Epithelial cell of esophagus (primary cell): ENCODE measurements at places on chromosomes 16 and 17.
A peak's percentile ranks its signal among the peaks of the same experiment; 100 is the strongest.

GRCh38 chr17:40101367-40102210 lies 1.2 kb upstream of the NR1D1 start:
- no peak for DNase-seq

DNA sequence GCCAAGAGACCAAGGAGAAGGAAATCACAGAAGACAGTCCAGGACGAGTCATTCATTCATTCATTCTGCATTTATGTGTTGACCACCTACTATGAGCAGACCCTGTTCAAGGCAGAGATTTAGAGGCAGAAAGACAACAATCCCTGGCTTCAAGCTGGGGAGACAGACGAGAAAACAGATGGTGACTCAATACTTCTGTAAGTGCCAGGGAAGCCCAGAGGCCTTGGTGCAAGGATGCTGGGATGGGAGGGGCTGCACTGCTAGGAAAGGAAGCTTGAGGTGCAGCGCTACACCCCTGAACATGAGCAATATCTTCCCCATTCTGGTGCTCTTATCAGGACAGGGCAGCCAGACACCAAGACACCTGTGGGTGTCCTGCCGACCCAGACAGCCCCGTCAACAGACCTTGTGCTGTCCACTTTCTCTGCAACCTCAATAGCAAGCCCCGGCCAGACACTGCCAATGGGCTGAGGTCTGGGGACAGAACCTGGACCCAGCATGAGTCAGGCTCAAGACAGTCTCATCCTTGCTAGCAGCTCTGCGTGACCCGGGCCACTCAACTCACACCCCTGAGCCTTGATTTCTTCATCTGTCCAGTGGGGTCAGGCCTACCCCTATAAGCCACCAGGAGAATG lies 163.5 kb downstream of the COPRS start:
- DNase-seq = no peak

DNA sequence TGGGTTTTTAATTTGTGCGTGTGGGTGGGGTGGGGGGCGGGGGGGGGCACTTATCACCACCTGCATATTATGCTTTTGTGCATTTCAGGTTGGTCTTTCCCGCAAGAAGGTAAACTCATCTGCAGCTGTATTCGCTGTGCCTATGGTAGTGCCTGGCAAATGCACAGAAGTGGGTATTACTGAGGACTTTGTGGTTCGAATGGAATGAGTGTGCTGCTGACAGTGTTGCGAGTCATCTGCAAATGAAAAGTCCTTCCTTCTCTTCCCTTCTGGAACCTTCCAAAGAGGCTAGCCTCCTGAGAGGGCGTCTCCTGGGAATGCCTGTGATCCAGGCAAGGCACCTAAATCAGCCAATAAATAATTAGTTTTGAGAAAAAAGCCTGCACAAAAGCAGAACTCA lies 532.9 kb downstream of the MAF start:
- DNase-seq = peak; percentile 26

- DNase-seq = no peak
These were observed 147.9 kb downstream of the MAF start for GRCh38 chr16:79452671-79453070.

GRCh38 chr17:82846061-82846691 lies 6.4 kb upstream of the ZNF750 start:
- no peak for DNase-seq

DNA sequence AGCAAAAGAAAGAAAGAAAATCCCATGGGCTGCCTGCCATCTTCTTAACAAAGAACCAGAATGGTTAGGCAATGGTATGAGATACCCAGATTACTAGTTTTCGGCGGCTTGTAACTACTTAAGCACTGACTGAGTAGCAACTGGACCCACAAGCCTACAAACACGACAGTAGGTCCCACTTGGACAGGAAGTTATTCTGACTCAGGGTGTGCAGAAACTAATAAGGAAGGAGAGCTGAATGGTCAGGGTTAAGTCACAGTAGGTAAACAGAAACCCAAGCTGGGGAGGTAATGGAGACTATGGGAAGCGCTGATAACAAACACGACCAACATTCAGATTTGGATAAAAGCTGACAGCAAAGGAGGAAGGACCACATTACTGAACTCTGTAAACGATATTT lies 10.4 kb upstream of the HLF start:
- no peak for DNase-seq

DNA sequence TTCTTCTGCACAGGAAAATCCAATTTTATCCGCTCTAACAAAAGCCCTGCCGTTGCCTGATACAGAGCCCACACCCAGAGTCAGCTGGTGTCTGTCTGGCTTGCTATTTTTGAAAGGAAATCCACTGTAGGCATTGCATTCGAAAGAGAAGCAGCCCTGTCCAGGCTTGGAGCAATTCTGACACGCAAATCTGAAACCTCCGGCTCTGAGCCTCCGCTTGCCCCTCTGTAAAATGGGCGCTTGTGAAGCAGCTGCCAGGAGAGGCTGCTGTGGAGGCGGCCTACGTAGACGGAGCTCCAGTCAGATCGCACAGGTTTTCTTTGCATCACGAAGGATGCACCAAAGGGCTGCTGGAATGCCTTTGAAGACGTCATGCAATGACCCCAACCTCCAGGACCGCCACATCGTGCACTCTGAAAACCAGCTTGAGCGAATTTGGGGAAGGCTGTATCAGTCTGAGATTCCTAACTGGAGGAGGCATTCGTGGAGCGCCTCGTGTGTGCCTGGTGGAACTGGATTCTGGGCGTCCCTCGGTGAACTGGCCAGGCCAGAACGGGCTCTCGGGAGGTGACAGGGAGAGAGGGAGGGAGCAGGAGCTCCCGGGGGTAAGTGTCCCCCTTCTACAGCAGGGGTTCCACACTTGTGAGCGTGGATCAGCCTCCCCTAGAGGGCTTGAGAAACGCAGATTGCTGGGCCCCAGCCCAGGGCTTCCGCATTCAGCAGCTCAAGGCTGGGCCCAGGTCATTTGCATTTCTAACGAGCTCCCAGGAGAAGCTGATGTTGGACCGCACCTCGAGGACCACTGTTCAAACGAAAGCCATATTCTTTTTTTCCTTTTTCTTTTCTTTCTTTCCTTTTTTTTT lies 215.5 kb downstream of the MRTFB start:
- no peak for DNase-seq

GRCh38 chr17:22507823-22508222 lies 815.5 kb downstream of the KCNJ18 start:
- no peak for DNase-seq

- no peak for DNase-seq
These were observed 23.3 kb upstream of the ENGASE start for GRCh38 chr17:79051306-79051705.

GRCh38 chr16:76278980-76279379 lies 1.8 kb downstream of the CNTNAP4 start:
- peak; percentile 53 for DNase-seq

GRCh38 chr16:19186408-19186807 lies 18.4 kb downstream of the SYT17 start:
- no peak for DNase-seq

GRCh38 chr17:5619088-5619740 lies 34.9 kb upstream of the NLRP1 start:
- no peak for DNase-seq

DNA sequence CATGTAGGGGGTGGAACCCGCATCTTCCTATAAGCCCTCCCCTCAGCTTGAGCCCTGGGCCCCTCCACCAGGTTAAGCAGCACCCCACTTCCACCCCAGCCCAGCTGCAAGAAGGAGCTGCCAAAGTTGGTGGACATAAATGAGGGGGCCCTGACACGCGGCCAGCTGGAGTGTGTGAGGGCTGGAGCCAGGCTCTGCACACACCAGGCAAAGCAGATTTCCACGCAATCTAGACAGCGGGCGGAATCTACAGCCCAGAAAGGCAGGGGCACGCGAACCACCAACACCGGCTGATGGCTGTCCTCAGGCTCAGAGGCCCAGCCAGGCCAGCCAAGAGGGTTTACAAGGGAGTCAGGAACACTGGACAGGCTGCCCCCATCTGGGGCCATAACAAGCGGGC lies 171.2 kb downstream of the ZNF423 start:
- no peak for DNase-seq

DNA sequence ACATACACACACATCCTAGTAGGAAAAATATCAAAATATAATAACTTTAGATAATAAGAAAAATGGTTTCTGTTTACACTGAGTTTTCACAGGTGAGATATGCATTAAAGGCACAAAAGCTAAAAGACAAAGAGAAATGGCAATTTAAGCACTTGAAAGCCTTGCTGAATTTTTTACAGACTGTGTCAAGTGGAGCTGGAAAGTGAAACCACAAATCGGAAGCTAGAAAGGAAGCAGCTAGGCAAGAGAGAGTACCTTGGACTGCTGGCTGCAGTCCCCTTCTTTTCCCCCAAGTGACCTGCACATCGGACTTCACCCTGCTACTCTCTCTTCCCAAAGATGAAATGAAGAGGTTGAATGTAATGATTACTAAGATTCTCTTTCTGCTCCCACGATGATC lies 135.1 kb downstream of the CDH13 start:
- no peak for DNase-seq

DNA sequence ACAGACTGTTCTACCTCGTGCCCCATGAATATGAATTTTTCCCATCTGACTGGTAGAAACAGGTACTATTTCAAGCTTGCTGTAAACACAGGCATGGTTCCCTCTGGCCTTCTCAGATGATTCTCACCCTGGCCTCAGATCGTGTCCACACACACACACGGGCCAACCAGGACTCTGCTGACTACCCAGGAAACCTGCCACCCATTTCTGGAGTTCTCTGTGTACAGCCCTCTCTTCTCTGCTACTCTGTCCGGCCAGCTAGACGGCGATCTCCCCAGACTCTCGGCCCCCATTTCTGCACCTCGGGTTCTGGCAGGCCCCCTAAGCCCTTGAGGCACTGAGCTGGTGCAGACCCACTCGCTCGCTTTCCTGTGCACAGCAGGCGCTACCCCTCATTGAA lies 31.2 kb downstream of the RPA1 start:
- DNase-seq = no peak

DNA sequence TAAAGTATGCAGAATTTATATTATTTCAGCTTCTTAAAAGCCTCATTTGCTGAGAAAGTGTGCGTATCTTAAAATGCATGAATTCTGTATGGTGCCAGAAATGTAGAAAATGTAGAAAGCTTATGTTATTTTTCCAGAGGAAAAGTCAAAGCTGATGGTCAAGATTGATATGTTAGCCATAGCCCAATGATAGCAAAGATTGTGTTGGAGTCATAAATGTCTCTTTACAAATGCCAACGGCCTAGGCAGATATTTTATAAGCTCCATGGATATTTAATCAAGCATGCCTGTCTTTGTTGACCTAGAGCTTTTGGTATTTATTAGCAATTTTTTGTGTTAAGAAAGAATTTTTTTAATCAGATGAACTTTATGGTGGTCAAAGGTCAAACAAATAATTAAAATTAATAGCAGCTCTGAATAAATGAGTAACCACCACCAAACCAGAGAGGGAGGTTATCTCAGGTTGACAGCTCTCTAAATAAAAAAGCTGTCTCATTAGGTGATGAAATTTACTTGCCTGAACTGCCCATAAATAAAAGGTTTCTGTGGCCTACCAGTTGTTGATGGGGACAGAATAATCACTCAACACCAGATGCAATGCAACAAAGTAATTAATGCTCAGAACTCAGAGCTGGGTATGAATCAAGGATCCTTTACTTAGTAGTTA lies 28.5 kb downstream of the CLEC3A start:
- DNase-seq = no peak

- DNase-seq = no peak
These were observed 185.5 kb upstream of the DYNLRB2 start for GRCh38 chr16:80355335-80355734.

DNA sequence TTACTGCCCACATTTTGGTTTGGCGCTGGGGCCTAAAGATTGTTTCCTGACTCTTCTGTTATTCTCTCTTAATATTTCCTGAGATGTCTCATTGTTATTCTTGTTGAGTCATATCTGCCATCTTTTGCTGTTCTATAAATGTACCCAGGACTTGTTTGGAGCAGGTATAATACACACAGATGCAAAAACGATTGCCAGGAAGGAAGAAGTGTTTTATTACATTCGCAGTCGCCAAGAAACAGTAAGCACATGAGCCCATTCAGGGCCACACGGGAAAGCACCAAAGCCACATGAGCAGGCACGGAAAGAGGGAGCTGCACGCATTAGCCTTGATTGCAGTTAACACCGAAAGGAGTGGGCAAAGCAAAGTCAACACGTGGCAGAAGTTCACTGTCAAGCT lies 70.2 kb downstream of the ARHGAP44 start:
- no peak for DNase-seq

DNA sequence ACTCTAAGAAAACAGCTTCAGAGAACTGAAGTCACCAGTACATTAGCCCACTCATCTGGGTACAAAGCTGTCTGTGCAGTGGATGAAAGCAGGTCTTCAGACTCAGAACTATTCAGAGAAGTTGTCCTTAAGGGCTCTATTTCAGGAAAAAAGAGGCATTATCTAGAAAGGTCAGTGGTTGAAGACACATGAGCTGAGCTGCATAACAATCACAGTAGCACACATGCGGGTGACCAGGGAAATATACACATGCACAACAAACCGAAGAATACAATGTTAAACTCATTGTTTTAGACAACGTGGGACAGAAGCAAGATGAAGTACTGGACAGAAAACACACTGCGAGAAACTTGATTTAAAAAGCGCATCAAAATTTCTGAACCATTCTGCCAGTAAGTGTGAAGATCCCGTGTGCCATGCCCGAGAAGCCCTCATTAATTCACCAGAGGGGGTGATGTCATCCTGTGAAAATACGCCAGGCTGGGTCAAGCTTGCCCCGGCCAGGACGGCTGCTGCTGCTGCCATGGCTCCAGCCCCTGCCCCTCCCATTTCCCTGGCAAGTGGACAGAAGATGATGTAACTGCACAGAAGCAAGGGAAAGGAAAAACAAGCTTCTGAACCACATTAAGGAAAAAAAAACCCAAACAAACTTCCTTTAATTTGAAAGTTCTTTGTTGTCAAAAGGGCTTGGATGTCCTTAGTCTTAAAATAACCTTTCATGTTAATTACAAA lies 10.1 kb downstream of the DYNC1LI2 start:
- peak; percentile 79 for DNase-seq

GRCh38 chr17:80636361-80637018 lies 91.9 kb downstream of the RPTOR start:
- DNase-seq = no peak

DNA sequence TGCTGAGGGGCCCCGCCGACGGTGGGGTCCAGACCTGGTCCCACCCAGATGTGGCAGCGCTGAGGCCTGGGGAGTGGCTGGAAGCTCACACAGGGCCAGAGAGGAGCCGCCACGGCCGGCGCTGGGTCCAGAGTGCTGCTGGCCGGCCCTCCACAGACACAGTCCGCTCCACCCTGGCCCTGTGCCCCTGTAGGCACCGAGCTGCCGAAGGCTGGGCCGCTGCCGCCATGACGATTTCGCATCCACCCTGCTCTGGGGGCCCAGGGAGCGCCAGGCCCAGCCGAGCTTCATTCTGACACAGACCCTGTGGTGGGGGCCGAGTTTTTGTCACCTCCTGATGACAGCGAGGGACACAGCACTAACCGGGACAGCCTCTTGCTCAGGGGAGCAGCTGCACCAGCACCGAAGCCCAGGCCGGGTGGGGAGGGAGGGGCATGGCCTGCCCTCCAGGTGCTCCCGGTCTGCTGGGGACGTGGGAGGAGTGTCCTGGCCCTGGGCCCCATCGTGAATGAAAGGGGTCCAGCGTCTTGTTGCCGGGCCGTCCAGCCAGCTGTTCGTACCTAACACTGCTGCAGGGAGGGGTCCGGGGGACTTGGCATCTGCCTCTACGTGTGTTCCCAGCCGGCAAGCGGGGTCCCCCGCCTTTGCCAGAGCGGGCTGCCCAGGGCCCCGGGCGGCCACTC lies 27.1 kb upstream of the SSTR5 start:
- no peak for DNase-seq
